ENCODE measurements at places on chromosomes 1 and 21.

- DNase-seq, result no peak
Measured at GRCh38 chr1:11823366-11824137, 17.6 kb downstream of the CLCN6 start.

- DNase-seq, result no peak
Measured at GRCh38 chr1:193476748-193477147, 290.3 kb upstream of the B3GALT2 start.

DNA sequence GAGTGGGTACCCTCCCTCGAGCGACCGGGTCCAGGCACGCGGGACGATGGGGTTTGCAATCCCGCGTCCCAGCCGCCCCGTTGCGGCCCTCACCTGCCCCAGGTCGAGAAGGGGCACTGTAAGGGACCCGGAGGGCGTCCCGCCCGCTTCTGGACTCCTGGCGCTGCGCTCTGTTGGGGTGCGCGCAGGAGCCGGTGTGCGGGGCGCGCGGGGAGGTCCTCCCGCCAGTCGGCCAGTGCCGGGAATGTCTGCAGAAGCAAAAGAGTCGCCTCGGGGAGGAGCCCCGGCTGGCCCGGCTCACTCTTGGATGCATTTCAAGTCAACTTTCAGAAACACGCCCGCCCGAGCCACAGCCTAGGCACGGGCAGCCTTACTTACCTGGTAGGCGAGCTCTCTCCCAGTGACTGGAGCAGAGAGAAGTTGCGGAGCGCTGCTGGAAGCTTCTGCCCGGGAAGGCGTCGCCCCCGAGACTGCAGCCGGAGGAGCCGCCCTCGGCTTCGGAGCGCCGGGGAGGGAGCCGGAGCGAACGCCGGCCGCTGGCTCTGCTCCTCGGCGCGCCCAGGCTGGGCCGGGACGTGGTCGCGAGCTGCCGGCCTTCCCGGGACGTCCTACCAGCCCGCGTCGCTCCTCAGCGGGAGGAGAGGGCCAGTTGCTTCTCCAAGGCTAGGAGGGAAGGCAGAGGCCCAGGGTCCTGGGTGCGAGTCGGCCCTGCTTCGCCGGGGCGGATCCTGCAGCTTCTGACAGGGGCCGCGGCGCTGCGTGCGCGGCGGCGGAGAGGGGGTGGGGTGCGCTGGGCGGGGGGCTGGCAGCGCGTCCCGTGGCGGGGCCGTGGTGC, at the start of gene LMX1A:
TSS of gene LMX1A (minus strand) at position 739 of the 835 bp plus-strand sequence. CDS start 1,156 bp downstream, outside the sequence.
- no peak for DNase-seq

DNA sequence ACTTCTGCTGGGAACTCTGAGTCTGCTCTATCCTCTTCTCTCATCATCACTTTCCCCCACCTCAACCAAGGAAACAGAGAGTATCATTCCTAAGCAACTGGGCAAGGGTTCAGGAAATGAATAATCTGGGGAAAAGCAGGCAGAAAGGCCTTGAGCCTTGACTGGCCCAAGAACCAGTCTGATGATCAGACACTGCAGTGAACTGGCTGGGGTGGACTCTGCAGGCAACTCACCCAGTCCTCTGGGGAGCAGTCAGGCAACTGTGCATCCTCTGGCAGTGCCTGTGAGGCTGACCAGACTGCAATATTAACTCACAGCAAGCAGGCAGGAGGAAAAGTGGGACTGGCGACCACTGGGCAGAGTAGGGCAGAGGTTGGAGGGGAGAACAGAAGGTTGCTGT, 991 bp downstream of the ANKRD35 start:
- DNase-seq, result no peak

GRCh38 chr1:156281693-156282478, 739 bp downstream of the SMG5 start:
- no peak for DNase-seq

DNA sequence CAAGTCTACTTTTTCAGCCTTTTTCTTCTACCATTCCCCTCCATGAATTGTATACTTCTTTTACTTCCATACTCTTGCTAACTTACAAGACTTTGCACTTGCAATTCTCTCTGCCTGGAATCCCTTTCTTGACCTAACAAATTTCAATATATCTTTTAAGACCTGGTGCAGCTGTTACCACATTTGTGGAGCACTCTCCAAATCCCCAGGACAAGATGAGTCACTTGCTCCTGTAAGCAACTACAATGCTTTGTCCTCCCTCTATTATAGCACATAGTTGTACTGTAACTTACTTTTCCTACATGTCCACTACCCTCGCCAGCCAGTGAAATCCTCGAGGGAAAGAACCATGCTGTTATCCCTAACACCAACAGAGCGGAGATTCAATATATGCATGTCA, 43.1 kb downstream of the WARS2 start:
- DNase-seq, result no peak

DNA sequence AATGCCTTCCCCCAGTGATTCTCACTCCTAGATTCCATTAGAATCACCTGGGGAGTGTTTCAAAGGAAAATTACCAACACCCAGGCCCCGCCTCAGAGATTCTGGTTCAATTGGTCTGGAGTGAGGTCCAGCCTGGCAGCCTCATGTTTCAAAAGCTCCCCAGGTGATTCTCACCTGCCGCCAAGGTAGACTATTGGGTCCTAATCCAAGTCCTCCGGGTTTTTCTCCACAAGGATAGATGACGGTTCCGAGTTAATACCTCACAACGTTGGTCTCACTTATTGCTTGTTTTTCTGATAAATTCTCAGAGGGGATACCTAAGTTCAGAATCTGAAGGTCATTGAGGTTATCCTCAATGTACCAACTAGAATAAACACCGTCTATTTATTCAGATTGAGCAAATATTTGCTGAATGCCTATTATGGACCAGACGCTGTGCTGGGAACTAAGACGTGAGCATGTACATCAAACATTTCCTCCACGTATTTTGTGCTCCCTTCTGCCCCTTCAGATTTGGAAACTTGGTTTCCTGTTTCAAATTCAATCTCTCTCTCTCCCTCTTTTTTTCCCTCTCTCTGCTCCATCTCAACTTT, 97.5 kb downstream of the SEC16B start:
- no peak for DNase-seq

GRCh38 chr1:87146538-87146937, 182.1 kb upstream of the LMO4 start:
- no peak for DNase-seq

- DNase-seq, result no peak
Measured at GRCh38 chr1:49424782-49425181, 599.0 kb downstream of the AGBL4 start.

DNA sequence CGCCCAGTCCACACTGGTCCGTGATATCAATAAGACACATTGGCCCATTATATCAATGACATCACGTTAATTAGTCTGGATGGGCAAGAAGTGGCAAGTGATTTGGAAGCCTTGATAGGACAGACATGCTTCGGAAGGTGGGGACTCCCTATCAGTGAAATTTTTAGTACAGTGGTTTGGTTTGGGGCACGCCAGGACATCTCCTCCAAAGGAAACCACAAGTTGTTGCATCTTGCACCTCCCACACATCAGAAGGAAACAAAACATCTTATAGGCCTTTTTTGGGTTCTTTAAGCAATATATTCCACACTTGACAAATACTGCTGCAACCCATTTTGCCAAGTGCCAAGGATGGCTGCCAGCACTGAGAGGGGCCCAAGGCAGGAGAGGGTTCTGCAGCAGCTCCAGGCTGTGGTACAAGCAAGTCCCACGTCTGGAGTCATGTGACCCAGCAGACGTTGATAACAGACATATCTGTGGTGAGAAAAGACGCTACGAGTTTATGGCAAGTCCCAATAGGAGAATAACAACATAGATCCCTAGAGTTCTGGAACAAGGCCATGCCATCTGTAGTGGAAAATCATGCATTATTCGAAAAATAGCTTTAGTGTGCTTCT, 95.3 kb upstream of the DISP3 start:
- DNase-seq, result no peak

GRCh38 chr1:156336242-156336641, 1.9 kb downstream of the CCT3 start:
- DNase-seq, result no peak

DNA sequence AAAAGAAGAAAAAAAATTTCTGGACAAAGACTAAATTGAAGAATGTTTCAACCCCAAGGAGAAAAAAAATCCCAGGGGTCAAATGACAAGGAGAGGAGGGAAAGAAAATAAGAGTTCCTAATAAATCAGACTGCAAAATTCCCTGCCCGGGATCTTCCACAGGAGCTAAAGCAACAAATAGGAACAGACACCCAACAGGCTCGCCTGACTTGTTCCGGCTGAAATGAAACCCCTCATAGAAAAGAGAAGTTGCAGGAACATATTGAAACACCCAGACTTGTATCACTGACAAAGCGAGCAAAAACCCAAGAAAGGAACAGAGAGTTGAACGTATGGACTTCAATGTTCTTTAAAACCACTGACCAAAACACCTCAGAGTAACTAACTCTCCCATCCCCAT, 123.0 kb downstream of the TIAM1 start:
- DNase-seq, result no peak

GRCh38 chr1:35564884-35565741, 7.5 kb downstream of the NCDN start:
- DNase-seq, result no peak

- DNase-seq, result no peak
Measured at GRCh38 chr1:54977533-54978297, 2.7 kb upstream of the TMEM61 start.

DNA sequence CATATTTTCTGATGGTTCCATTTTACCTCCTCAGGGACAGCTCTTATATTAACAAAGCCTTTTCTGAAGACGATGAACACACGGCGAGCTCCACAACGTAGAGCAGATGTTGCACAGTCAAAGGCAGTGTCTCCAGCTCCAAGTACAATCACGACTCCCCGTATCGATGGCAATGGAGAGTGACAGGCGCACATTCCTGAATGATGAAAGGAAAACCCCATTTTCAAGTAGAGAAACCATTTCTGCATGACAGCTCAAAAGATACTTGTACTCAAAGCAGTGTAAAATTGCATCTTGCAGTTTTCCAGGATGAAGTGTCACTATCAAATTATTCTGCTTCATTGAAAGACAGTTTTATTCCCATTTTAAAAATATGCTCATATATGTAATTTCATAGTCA, 327.6 kb downstream of the DPYD start:
- DNase-seq, result no peak

GRCh38 chr1:44630116-44630515, 44.2 kb downstream of the TMEM53 start:
- no peak for DNase-seq

DNA sequence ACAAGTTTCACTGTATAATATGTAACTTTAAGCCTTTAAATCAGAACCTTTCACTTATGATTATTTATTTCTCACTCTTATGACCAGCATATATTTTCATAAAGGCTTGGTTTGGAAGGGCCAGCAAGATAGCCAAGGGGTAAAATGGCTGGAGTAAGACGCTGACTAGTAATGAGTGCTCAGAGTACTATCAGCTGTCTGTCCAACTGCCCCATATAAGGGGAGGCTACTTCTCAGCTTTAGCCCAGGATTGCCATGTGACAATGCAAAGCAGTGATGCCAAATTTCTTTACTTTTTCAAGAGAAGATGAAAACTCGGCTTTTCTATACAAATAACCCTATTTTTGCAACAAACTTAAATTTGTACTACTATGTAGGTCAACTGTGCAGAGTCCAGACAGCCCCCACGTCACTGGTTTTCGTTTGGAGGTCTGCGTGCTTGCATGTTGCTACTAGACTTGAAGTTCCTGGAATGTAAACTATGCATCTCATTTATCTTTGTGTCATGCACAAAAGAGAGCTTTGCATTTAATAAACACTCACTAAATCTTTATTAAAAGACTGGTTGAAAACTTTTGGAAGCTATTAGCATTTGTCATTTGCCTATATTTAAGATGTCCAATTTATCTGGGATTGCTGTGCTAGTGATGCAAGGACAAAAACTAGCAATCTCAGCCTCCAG, 110.4 kb downstream of the TNFSF18 start:
- DNase-seq, result no peak

DNA sequence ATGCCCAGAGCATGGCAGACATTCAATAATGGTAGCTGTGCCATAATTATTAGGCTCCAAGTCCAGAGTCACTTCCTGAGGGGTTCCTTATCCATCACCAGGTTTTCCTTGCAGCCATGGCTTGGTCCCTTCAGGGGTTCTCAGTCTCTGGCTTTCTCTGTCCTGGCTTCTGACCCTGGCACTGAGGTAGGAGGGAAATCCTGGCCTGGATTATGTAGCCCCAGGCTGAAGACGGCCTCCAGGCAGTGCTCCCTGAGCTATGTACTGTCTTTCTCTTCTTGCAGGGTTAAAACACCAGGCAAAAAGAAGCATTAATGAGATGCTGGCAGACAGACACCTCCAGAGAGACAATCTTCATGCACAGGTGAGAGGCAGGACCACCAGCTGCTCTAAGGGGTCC, 9.5 kb upstream of the PADI3 start:
- DNase-seq, result no peak

DNA sequence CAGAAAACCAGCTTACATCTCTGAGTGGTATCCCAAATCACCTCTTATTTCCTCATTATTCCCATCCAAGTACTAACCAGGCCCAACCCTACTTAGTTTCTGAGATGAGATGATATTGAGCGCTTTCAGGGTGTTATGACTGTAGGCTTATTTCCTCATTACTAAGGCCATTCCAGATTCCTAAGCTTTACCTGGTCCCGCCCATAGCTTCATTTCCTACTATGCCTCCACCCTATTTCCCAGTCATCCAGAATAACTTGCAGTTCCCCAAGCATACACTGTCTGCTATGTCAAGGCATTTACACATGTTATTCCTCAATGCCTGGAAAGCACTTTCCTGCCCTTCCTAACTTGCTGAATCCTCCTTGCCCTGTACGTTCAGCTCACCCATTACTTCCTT, 79.3 kb upstream of the SPAG17 start:
- DNase-seq, result no peak

- DNase-seq, result no peak
Measured at GRCh38 chr1:43531107-43531905, 623 bp downstream of the PTPRF start.

- DNase-seq, result no peak
Measured at GRCh38 chr1:237045278-237046016, 3.5 kb downstream of the RYR2 start.

DNA sequence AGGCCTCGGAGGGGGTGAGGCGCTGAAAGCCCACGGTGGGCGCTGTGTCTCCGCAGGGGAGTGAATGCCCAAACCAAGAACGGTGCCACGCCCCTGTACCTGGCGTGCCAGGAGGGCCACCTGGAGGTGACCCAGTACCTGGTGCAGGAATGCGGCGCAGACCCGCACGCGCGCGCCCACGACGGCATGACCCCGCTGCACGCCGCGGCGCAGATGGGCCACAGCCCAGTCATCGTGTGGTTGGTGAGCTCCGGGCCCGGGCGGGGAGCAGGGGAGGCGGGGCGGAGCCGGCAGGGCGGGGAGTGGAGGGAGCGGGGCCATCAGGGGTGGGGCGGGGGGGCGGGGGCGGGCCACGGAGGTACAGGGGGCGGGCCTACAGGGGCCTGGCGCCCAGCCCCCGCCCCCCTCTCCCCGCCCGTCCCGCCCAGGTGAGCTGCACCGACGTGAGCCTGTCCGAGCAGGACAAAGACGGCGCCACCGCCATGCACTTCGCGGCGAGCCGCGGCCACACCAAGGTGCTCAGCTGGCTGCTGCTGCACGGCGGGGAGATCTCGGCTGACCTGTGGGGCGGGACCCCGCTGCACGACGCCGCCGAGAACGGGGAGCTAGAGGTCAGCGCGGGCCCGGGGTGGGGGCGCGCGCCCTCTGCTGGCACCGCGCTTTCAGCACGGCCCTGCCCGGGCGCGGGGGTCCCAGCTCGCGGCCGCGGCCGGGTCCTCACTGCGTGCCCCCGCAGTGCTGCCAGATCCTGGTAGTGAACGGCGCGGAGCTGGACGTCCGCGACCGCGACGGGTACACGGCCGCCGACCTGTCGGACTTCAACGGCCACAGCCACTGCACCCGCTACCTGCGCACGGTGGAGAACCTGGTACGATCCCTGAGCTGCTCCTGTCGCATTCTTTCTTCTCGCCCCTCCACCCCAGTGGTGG, 15.9 kb downstream of the ESPN start:
- peak; percentile 64 for DNase-seq

GRCh38 chr21:42747276-42747701, 93.9 kb downstream of the PDE9A start:
- DNase-seq, result no peak

Data from activated T-helper 1 cell treated with Interleukin-2 at 50 U/mL for 16 hours (primary cell).